Osteoblast (primary cell): ENCODE measurements at places on chromosomes 7 and 10. TPM values are rescaled to one million over a fixed set of nuclear protein-coding genes. Genes with fewer than 3 reads are reported as not detected.

Gene IFIT1
- 19.7 and 34.4 TPM in 2 replicates for total RNA-seq

Gene PDSS1
- 1.8 and 2.7 TPM in 2 replicates for total RNA-seq

DNA sequence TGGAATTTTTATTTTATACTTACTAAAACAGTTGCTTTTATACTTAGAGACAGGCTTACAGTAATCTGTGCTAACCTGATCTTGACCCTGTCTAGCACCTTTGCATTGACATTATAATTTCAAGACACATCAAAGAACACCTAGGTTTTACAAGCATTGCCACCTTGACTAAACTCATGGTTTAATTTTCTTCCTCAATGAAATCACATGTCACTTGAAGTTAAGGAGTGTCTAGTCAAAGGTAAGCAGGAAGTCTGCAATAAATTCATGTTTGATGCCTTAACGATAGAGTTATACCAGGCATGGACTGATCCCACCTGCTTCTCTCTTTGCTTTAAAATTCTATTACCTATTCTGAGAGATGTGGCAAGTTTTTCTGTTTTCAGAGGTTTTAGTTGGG is 62.4 kb downstream of the ZNF800 start:
- DNase-seq, result no peak

- no peak for DNase-seq
Observed at GRCh38 chr10:2232479-2232878, 495.2 kb upstream of the ADARB2 start.

DNA sequence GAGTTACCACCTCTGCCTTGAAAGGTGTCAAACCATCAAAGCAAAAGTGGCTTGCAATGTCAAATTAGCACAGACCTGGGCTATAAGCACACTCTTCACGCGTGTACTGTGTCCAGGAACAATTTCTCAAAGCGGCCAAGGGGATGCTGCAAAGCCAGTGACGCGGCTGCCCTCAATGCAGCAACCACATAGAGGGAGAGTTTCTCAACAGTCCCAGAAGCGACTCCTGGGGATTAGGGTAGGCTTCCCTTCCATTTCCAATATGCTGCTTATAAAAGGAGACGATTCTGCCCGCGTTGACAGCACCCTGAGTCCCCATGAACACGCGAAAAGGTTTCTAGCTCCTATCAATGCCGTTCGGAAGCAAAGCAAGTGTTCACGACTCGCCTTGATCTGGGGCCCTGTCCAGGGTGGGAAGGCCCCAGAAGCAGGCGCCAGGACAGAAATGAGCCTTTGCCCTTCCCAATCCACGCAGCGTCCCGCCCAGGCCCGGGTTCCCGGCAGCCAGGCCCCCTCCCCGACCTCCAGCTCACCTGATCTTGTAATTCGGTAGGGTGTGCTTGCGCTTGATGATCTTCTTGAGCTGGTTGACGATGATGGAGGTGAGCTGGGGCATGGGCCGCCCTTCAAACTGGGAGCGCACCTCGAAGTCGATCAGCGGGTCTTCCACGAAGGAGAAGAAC is 1.3 kb downstream of the PDZD8 start:
- DNase-seq, result peak; percentile 84

- no peak for DNase-seq
Observed at GRCh38 chr7:37481722-37482288, 33.1 kb upstream of the ELMO1 start.
